ENCODE measurements at places on chromosomes 12 and 14.

DNA sequence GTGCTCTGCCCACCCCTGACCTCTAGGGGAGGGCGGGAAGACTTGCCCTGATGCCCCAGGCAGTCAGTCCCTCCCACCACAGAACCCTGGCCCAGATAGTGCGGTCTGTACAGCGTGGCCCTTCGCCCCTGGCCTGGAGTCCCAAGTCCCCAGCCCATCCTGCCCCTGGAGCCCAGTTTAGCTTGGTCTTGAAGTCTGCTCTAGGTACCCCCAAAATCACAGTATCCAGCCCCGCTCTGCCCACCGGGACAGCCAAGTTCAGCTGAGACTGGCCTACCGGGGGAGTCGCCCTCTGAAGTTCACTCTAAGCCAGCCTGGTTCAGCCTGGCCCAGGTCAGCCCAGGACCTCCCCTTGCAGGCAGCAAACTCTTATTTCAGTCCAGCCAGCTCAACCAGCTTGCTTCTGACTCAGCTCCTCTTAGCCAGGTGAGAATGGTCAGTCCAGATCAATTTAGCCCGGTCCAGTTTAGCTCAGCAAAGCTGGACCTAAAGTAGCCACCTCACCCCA, 75.9 kb downstream of the TMEM121 start:
- DNase-seq: no peak

GRCh38 chr14:100156776-100157175, 2.7 kb downstream of the DEGS2 start:
- no peak for DNase-seq

DNA sequence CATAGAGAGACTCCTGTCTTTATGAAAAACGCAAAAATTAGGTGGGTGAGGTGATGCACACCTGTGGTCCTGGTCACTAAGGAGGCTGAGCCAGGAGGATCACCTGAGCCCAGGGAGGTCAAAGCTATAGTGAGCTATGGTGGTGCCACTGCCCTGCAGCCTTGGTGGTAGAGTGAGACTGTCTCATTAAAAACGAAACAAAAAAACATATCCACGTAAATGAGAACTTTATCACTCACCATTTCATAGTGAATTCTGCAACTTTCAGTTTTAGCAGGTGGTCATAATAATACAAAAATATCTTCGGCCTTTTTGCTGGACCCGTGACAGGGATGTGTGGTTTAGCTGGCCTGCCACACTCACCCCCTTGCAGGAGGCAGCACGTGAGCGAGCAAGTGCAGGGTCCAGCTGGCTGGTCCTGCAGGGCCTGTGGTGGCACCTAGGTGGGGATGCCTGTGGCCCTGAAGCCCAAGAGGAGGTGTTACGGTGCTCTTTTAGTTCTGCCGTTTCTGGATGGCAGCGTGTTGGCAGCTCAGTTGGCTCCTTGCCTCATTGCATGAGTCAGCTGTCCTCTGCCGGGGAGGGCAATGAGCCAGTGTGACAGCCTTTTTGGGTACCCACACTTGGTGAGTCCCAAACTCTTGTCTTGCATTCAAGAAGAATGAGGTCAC, 1330.7 kb upstream of the TMEM132C start:
- no peak for DNase-seq

GRCh38 chr14:33524244-33524643, 426.6 kb downstream of the EGLN3 start:
- DNase-seq: no peak

GRCh38 chr12:103279444-103279843, 216.3 kb downstream of the C12orf42 start:
- no peak for DNase-seq

DNA sequence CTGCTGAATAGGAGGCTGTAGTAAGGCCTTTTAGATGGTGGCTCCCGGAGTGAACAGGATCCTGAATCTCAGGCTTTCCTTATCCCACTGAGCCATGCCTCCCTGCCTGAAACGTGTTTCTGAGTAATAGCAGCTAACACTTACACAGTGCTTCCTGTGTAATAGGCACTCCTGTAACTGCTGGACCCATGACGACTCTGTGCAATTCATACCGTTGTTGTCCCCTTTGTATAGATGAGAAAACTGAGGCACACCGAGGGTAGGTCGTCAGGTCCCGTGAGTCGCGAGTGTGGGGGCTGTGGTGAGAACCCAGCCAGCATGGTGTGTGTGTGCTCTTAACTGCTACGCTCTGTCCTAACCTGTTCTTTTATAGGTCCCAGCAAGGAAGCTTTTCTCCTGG, 193.6 kb downstream of the CACNA1C start:
- no peak for DNase-seq

DNA sequence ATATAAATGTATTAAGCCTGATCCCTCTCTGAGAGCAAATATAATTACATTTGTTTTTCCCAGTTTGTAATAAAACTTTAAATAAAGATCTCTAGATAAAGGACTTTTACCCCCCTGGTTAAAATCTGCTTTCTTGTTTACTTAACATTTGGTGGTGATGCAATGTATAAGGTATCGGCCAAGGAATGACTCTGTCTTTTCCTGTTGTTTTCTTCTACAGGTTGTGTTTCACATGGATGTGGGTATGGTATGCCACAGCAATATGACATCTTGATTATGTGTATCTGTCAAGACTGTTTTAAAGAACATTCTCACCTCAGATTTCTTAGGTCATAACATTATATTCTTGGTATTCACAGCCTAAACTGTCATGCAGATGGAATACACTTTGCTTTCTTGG, 210.6 kb upstream of the NOVA1 start:
- DNase-seq: no peak

DNA sequence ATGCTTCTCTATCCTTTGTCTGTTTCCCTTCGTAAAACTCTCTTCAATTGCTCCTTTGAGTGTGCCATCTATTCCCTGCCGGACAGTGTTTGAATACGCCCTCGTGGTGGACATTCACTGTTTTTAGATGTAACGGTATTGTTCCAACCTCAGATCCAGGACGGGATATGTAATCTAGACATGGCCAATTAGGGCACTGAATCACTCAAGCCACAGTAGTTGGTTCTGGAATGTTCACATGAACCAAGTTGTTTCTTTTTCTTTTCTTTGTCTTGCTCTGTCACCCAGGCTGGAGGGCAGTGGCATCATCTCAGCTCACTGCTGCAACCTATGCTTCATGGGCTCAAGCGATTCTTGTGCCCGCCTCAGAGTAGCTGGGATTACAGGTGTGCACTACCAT, 204.2 kb upstream of the PLXNC1 start:
- no peak for DNase-seq

DNA sequence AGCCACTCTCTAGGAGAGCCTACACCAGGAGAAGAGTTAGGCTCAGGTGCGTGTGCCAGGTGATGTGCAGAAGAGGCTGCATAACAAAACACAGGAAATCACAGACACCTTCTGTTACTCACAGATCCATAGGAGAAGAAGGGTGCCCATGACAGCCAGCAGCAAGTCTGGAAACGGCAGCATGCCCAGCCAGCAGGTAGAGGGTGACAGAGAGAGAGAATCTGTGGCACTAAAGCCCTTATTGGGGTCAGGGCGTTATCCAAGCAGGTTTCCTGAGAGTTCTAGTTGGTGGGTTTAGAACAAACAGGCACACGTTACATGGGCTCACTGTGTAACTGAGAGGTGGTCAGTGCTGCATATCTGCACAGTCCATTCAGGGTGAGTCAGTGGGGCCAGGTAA, 14.9 kb upstream of the SLC8A3 start:
- DNase-seq: no peak

DNA sequence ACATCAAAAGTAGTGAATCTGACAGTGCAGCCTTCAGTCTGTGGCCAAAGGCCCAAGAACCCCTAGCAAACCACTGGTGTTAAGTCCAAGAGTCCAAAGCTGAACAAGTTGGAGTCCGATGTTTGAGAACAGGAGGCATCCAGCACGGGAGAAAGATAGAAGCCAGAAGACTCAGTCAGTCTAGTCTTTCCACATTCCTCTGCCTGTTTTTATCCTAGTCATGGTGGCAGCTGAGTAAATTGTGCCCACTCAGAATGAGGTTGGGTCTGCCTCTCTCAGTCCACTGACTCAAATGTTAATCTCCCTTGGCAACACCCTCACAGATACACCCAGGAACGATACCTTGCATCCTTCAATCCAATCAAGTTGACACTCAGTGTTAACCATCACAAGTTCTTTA, 1255.4 kb downstream of the LRFN5 start:
- no peak for DNase-seq
